ENCODE measurements at places on chromosomes 7 and 10.

DNA sequence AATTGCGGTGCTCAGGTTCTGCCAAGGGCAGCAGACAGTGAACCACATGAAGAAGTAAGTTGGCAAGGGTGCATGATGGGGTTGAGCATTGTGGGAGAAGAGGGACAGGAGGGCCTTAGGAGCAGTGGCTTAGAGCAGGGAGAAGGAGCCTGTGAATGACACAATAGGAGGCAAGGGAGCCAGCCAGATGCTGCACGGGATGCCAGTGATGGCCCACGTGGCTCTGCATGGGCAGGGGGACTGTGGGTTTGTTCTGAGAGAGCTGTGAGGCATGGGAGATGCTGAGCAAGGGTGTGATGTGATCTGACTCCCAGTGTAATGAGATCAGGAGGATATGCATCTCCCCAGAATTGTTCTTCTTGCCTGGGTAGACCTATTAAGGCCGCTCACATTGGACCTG lies 60.9 kb downstream of the C10orf90 start:
- DNase-seq: no peak

DNA sequence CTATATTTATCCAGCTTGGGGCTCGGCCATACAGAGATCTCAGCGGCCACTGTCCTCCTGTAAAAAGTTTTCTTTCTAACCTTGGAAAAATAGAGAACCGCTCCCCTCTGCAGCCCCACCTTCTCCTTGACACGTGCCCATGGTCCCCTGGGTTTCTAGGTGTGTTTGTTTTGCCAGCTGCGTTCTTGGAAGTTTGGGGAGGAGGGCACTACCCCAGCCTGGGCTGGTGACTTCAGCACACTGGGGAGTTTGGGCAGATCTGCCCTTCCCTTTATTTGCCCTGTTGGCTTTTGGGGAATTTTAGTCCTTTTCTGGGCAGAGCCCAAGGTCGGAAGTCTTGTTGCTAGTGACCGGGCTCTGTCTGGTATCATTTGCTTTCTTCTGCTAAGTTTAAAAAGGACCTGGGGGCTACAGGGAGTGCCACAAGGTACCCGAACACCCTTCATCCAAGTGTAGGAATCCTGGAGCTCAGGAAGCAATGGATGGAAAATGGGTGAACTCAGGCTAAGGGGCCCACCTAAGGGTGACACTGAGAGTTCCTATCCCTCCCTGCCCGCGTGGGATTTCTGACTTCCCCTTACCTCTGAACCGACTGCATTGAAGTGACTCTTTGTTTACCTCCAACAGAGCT lies 1.7 kb downstream of the ADAMTS14 start:
- DNase-seq: no peak

GRCh38 chr7:17027789-17028152 lies 146.0 kb upstream of the AGR3 start:
- no peak for DNase-seq

- no peak for DNase-seq
These were observed 171.1 kb upstream of the KLF6 start for GRCh38 chr10:3955955-3956617.

DNA sequence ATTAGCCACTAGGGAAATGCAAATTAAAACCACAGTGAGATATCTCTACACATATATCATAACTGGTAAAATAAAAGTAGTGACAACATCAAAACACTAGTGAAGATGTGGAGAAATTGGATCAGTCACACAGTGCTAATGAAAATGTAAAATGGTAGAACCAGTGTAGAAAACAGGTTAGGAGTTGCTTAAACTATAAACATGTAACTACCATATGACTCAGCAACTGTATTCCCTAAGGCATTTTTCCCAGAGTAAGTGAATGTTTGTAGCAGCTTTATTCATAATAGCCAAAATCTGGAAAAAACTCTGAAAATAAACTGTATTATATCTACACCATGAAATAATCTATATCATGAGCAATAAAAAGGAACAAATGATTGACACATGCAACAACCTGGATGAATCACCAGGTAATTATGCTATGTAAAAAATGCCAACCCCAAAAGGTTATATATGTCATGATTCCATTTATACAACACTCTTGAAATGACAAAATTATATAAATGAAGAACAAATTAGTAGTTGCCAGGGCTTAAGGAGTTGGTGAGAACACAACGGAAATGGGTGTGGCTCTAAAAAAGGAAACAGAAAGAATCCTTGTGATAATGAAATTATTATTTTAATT lies 22.8 kb downstream of the SLC25A40 start:
- no peak for DNase-seq

- DNase-seq: no peak
These were observed 5.1 kb downstream of the UNC5B start for GRCh38 chr10:71217266-71218045.

DNA sequence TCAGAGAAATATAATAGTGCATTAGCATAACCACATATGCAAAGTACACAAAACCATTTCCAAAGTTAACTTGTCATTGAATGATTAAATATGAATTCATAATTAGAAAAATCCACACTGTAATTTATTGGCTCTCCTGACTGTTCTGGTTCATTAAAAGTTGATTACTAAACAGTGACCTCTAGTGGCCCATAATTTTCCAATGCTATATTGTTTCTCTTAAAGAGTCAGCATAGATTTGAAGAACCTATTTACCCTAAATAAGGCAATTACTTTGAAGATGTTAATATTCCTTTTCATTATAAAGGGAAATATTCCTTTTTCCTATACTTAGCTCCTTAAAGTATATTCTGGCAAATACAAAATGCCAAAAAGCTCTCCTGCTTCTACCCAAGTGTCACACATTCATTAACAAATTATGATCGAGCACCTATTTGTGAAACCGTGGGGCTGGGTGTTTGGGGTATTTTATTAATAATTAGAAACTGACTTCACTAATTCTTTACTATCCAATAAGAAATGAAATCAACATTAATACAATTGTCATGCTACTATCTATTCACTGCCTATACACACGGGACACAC lies 86.2 kb downstream of the HIBADH start:
- no peak for DNase-seq

DNA sequence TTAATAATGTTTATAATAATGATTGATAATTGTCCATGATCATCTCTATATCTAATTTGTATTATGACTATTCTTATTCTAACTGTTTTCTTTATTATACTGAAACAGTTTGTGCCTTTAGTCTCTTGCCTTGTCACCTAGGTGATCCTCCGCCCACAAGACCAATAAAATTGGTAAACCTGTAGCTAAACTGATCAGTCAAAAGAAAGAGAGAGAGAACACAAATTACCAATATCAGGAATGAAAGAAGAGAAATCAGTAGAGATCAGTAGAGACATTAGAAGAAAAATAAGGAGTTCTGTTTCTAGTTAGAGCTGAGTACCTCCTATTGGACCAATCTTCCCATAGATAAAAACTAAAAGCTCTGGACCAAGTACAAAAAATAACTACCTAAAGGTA lies 6.1 kb upstream of the COA1 start:
- no peak for DNase-seq

DNA sequence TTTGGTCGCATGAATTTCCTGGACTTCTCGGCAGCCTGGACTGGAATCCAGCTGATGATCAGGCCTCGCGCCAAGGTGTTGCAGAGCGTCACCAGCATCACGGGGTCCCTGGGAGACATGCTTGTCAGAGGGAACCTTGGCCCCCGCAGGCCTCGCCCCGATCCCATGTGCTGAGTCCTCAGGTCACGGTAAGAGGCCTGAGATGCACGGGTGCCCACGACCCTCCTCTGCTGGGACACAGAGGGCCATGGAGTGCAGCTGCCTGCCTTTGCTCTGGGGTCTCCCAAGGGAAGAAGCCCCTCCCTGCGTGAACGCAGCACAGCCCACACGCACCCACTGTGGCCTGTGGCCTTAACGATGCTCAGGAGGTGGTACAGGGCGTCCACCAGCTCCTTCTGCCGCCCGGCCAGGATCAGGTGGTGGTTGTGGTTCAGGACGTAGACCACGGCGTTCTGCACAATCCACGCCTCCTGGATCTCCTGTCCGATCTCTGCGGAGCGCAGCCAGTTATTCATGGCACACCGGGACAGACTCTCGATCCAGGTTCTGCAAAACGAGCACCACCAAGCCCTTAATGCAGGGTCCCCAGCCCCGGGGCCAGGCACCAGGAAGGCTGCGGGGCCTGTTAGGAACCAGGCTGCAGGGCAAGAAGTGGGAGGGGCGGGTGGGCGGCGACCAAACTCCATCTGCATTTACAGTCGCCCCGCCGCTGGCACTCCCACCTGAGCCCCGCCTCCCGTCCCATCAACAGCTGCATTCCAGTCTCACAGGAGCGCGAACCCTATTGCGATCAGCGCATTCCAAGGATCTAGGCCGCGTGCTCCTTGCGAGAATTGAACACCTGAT lies 29.4 kb downstream of the CFAP46 start:
- DNase-seq: no peak

DNA sequence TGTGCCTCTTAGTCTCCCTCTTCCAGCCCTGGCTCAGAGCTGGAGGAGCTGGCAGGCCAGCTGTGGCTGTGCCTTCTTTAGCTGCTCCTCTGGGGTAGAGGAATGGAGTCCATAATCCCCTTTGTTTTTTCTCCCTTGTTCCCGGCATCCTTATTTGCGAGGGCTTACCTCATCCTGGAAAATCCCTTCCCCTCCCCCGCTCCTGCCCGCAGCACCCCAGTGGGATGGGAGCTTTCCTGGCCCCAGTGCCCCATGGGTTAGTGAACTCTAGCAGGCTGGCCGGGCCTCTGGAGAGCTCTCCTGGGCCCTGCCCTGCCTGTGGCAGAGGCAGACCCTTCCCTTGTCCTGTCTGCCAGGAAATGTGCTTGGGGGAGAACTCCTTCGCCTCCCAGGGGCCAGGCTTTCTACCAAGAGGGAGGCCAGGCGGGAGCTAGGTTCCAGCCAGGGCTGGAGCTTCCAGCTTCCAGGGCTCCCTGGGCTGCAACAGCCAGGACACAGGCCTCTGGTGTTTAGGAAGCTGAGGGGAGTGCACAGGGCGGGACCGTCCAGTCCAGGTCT lies 16.5 kb upstream of the TRIM8 start:
- no peak for DNase-seq

DNA sequence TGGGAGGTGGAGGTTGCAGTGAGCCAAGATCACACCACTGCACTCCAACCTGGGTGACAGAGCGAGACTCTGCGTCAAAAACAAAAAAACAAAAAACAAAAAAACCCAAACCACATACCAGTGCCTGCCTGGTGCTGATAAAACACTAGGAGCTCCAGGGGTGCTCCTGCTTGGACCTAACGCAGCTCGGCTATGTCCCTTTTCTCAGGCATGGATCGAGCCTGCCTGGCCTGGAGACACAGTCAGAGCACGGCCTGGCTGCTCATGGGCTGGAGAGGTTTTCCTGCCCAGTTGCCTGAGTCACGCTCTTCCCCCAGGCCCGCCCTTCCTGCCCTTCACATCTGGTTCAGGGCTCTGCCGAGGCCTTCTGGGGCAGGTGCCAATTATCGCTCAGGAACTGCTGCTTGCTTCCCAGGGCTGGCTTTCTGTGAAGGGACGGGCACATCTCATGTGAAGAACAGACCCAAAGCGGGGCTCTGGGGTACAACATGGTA lies 12.6 kb upstream of the NPFFR1 start:
- no peak for DNase-seq

DNA sequence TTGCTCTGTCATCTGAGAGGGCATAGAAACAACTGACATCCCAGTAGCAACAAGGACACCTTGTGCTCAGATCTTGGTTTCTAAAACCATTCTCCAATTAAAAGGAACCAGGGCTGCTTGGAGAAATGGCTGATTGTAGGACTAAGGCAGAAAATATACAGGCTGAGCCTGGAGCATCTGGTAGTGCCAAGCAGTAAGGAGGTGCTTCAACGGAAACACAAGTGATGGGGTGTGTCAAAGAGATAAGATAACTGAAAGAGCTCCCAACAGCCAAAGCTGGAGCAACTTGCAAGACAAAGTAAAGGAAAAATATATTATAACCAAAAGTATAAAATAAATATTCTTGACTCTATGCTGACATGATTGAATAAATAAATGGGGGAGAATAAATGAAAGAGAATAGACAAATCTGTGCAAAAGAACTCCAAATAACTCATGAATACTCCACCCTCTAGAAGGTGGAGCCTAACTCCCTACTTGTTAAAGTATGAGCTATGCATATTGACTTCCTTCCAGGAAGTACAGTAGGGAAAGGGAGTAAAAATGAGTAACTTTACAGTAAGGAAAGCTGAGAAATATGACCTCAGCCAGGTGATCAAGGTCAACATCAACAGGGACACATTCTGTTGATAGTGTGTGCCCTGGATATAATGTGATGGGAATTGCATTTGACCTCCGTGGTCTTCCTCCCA lies 162.4 kb downstream of the NOC3L start:
- DNase-seq: no peak

GRCh38 chr10:108252771-108253170 lies 1088.3 kb upstream of the SORCS1 start:
- no peak for DNase-seq

DNA sequence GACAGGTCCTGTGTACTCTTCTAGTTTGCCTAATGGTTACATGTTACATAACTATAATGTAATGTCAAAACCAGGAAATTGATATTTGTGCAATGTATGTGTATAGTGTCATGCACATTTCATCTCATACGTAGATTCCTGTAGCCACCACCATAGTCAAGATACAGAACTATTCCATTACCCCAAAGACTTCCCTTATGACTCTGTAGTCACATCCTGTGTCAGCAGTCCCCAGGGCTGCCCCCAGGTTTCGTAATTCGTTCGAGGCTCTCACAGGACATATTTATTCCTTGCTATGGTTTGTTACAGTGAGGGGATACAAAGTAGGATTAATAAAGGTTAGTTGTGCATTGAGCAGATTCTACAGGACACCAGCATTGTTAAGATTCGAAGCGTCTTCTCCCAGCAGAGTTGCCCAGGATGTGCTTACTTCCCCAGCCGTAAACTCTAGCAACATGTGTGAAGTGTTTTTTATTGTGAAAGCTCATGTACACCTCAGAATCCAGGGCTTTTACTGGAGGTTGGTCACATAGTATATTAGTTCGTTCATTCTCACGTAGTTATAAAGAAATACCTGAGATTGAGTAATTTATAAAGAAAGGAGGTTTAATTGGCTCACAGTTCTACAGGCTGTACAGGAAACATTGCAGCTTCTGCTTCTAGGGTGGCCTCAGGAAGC lies 18.6 kb downstream of the RABGEF1 start:
- no peak for DNase-seq

GRCh38 chr10:74026428-74027015 lies 28.6 kb downstream of the VCL start:
- DNase-seq: no peak

DNA sequence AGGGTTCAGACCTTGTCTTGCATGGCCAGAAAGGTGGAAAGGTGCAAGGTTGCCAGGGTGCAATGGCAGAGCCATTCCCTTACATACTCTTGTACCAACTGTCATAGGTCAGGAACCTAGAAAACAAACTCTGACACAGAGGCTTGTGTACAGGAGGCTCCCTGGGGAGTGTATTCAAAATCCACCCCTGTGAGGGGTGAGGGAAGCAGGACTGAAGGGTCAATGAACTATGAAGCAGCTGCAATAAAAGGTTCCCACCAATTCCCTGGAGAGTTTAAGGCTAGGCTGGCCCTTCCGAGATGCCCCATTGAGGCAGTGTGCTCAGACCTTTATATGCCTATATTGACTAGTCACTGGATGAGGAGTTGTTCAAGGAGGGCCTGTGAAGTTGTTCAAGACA lies 13.9 kb upstream of the CUZD1 start:
- no peak for DNase-seq

GRCh38 chr7:156128496-156128895 lies 316.2 kb upstream of the SHH start:
- DNase-seq: no peak

- no peak for DNase-seq
These were observed 101.1 kb downstream of the MAGI2 start for GRCh38 chr7:79352323-79352722.

GRCh38 chr7:18577096-18577771 lies 81.7 kb downstream of the HDAC9 start:
- DNase-seq: no peak
